NCI-H526 (cell line): ENCODE measurements at places on chromosomes 16 and 17.

DNA sequence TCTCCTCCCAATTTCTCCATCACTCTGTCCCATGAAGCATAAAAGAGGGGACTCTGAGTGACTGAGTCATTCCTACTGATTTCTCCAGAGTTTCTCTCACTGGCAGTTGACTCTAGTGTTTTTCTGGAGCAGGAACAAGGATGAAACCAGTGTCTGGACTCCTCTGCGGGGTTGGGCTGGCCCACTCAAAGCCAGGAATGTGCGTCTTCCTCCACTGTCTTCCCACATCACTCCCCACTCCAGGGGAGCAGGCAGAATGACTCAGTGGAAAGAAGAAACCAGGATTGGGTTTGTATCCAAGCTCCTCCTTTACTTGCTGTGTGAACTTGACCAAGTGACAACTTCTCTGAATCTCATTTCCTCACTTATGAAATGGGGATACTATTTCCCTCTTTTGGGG is 497.5 kb upstream of the SALL1 start:
- no peak for DNase-seq

DNA sequence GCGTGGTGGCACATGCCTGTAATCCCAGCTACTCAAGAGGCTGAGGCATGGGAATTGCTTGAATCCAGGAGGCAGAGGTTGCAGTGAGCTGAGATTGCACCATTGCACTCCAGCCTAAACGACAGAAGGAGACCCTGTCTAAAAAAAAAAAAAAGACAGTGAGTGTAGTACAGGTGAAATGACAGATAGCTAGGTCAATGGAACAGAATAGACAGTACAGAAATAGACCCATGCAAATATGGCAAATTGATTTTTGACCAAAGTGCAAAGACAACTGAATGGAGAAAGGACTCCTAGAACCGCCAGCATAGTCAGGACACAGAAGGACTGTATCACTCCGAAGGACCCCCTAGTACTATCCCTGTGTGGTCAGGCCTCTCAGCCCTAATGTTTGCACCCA is 16.6 kb upstream of the PYY start:
- DNase-seq: no peak

GRCh38 chr16:88770461-88771293 is 14.3 kb downstream of the PIEZO1 start:
- peak; percentile 9 for DNase-seq

GRCh38 chr17:3558603-3559269 is 1.1 kb upstream of the TRPV3 start:
- DNase-seq: no peak

GRCh38 chr17:28008513-28008912 is 34.0 kb upstream of the NLK start:
- DNase-seq: peak; percentile 23

- no peak for DNase-seq
These were observed 7.3 kb upstream of the CUEDC1 start for GRCh38 chr17:57962279-57963148.

DNA sequence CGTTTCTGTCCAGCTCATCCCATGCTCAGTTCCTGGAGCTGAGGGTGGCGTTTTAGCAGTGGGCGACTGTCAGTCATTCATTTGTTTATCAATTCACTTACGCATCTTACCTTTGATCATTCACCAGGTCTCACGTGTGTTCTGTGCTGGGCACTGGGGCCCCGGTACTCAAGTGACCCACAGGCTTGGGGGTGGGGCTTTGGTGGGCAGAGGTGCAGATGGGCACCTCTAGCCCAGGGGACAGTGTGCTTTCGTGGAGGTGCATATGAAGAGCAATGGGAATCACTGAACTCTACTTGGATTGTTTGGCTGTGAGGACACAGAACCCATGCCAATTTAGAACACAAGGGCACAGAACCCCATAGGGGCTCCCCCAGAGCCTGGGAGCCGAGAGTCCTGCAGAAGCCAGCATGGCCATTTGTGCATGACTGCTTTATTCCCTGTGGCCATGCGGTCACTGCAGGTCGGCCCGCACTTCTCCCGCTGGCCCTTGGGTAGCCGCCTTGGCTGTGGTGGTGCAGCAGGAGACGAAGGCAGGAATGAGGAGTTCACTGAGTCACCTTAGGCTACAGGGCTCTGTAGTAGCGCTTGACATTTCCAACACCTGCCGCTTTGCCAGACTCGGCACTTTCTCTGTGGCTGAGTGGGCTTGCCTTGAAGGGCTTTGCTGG is 144.6 kb downstream of the SNX29 start:
- DNase-seq: no peak

DNA sequence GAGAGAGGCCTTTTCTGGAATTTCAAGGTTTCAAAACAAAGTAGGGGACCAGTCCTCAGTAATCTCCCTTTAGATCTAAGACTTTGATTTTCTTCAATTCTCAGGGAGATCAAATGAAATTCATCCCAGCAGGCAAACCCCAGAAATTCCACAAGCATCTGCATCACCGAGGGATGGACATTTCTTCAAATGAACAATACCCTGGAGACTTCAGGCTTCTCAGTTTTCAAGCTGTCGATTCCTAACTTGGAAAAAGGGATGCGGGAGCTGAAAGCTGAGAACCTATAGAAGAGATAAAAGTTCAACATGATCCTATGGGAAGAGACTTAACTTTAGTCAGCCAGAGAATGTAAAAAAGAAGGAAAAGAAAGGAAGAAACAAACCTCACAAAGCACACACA is 296.9 kb upstream of the CDH5 start:
- DNase-seq: no peak

DNA sequence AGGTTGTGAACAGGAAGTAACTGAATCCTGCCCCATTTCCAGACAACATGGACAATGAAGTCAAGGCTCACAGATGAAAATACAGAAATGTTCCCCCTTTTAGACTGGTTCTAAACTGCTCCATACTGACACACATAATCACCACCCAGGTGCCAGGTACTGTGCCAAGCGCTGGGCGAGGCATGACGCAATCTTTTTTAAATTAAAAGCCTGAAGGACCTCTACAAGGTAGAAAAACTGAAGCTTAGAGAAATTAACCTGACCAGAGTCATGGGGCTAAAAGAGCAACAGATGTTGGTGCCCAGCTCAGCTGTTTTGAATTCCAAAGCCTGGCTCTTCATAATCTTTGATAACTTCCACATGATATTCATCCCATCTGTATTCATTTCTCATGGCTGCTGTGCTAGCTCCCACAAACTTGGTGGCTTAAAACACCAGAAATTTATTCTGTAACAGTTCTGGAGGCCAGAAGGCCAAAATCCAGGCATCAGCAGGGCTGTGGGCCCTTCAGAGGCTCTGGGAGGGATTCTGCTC is 4.9 kb upstream of the RAB11FIP4 start:
- no peak for DNase-seq

GRCh38 chr17:79595471-79595870 is 15.4 kb downstream of the RBFOX3 start:
- DNase-seq: no peak

DNA sequence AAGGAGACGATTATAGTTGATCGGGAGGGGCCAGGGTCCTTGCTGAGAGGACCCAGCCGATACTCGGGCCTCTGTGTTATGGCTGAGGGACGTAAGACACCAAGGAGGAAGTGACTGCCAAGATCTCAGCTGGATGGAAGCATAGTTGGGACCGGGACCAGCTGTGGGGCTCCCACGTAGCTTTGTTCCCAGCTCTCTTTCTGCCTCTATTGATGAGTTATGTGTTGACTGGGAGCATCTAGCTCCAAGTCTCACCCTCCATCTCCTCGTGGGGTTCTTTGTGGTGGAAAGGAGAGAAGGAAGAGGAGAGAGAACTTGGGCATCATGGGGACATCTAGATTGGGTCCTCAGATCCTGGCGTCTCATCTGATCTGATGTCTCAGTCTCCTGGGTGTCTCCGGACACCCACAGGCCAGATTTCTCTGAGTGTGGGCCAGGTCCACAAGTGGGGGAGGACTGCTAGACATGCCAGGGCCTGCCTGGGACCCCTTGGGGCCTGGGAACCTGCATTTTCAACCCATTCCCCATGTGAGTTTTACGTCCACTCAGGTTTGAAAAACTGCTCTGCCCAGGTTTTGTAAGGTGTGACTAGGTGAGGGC is 1.0 kb downstream of the MGRN1 start:
- DNase-seq: peak; percentile 53

DNA sequence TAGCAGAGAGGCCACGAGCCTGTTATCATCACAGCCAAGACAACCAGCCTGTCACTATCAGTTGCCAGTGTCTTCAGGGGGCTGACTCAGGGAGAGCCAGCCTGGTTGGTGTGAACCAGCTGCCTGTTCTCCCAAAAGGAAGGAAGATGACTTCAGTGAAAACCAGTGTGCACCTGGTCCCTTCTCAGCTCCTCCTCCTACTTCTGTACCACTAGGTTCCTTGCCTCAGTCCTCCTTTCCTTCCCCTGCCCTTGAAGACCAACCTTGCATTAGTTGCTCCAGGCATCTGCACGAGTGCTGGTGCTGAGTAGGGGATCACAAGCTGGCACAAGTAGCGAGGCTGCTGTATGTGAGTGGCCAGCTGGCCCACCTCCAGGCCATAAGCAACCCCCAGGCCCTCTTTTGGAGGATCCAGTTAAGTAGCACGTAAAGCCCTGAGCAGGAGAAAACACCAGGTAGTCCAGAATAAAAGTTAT is 8.5 kb downstream of the TUBG1 start:
- DNase-seq: no peak

DNA sequence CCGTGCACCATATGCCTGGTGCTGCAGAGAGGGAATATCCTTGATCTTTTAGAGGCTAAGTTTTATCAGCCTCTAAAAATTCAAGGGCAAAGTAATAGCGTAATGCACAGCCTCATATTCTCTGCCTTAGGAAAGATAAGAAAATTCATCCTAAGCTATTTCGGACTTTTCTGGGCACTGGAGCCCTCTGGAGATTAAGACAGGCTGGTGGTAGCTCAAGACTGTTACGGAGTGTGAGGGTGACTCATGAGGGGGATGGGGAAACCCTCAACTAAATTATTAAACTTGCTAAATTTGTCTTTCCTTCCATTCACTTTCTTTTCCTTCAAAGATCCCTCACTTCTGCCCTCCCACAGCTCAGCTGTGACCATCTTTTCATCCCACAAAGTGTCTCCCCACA is 73.3 kb downstream of the RPH3AL start:
- no peak for DNase-seq

- DNase-seq: no peak
These were observed 208.9 kb upstream of the CHMP6 start for GRCh38 chr17:80782536-80783427.

- no peak for DNase-seq
These were observed 1.3 kb downstream of the CDR2 start for GRCh38 chr16:22372882-22373661.

DNA sequence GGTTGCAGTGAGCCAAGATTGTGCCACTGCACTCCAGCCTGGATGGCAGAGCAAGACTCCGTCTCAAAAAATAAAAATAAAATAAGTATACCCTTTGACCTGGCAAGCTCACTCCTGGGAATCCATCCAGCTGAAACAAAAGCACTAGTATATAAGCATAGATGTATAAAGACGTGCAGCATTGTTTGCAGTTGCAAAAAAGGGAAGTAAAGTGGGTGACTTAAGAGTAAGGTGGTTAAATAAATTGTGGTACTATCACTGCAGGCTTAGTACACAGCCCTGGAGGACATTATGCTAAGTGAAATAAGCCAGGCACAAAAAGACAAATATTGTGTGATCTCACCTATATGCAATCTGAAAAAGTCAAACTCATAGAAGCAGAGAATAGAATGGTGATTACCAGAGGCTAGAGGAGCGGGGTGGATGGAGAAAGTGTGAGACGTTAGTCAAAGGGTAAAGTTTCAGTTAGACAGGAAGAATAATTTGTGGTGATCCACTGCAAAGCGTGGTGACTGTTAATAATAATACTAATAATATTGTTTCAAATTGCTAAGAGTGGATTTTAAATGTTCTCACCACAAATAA is 113.0 kb downstream of the MYO1D start:
- DNase-seq: no peak

- no peak for DNase-seq
These were observed 71.8 kb upstream of the BCAR1 start for GRCh38 chr16:75323198-75323597.

GRCh38 chr17:77145612-77146245 is 5.0 kb downstream of the SEC14L1 start:
- peak; percentile 80 for DNase-seq

GRCh38 chr16:53872248-53873221 is 168.6 kb downstream of the FTO start:
- no peak for DNase-seq

- DNase-seq: peak; percentile 44
These were observed 67.9 kb downstream of the ZZEF1 start for GRCh38 chr17:4074831-4075495.

DNA sequence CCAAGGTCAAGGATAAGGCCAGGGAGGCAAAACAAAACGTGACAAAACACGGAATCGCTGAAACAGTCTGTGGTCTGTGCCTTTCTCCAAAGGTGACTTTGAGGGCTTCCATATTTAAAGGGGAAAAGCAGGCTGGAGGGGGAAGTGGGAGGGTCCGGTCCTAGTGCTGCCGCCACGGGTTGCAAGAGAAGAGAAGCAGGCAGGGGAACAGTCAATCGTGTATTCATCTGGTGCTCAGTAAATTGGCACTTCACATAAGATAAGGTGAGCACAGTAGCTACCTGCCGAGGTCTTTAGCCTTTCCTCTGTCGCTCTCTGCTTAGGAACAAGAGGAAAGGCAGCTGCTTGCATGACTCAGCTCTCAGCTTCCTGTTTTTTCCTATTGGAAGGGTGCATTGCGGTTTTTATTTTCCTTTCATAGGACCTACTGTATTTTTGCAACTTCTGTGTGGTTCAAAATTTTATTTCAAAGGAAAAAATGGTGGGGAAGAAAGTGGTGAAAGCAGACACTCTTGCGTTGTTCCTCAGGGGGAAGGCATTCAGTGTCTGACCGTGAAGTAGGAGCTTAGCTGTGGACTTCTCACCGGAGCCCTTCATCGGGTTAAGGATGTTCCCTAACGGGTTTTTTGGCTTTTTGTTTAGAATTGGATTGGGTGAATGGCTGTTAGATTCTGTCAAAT is 7.1 kb upstream of the LGALS3BP start:
- DNase-seq: no peak

DNA sequence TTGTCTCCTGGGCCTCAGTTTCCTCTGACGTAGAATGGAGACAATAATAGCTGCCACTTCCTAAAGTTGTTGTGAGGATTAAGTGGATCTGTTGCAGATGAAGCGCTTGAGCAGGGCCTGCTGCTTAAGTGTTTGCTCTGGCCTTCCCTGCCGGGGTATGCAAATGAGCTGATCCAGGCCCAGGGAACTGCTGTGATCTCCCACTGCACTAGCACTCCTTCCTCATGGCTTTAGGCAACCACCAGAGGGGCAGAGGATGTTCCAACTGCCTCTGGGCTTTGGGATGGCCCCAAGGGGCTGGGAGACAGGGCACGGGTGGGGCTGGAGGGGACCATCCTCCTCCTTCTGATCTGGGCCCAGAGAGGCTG is 6.2 kb downstream of the SBK1 start:
- peak; percentile 81 for DNase-seq

- peak; percentile 76 for DNase-seq
These were observed 3.0 kb downstream of the TNK1 start for GRCh38 chr17:7383742-7384488.
